Astrocyte of the hippocampus (primary cell): ENCODE measurements at places on chromosomes 5 and 9.

DNA sequence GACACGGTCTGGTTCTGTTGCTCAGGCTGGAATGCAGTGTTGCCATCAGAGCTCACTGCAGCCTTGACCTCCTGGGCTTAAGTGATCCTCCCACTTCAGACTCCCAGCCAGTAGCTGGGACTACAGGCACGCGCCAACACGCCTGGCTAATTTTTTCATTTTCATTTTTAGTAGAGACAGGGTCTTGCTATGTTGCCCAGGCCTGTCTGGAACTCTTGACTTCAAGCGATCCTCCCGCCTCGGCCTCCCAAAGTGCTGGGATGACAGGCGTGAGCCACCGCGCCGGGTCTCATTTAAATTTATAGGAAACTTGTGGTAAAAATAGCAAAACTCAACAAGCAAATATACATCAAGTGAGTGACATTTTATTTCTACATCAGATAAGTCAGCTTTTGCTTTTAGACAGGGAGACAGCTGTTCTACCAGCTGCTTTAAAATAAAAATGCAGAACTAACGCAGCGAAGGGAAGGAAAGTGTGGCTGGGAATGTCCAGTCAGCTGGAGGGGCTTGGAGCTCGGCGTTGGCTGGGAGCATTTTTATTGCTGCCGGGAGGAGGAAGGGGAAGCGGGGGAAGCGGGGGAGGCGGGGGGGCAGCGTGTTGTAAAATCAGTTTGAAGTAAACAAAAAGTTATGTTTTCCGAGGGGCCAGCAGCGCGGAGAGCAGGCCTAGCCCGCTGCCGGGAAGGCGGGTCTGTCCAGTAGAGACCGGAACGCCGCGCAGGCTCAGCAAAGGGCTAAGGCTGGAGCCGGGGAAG is 707 bp upstream of the ZFYVE16 start:
- no peak for DNase-seq

- no peak for DNase-seq
Observed at GRCh38 chr5:151707567-151707966, 20.9 kb upstream of the SPARC start.

- DNase-seq, result no peak
Observed at GRCh38 chr5:55030676-55031369, 6.8 kb downstream of the GZMK start.

GRCh38 chr5:135980620-135981019 is 25.8 kb upstream of the LECT2 start:
- no peak for DNase-seq

DNA sequence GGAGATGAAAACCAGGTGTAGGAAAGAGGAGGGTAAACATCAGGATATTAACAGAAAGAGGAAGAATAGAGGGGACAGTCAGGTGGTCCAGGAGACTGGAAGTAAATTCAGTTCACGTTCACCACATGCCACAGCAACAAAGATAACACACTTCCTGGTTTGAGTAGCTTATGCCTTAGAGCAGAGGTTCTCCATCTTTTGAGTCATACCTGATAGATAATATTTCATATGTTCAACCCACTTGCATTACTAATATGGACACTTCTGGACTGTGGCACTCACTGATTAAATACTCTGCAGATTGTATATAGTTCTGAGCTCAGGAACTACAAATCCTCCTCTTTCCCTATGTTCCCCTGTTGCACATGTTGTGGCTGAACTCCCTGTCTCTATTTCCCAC is 179.9 kb upstream of the NR3C1 start:
- DNase-seq, result no peak

DNA sequence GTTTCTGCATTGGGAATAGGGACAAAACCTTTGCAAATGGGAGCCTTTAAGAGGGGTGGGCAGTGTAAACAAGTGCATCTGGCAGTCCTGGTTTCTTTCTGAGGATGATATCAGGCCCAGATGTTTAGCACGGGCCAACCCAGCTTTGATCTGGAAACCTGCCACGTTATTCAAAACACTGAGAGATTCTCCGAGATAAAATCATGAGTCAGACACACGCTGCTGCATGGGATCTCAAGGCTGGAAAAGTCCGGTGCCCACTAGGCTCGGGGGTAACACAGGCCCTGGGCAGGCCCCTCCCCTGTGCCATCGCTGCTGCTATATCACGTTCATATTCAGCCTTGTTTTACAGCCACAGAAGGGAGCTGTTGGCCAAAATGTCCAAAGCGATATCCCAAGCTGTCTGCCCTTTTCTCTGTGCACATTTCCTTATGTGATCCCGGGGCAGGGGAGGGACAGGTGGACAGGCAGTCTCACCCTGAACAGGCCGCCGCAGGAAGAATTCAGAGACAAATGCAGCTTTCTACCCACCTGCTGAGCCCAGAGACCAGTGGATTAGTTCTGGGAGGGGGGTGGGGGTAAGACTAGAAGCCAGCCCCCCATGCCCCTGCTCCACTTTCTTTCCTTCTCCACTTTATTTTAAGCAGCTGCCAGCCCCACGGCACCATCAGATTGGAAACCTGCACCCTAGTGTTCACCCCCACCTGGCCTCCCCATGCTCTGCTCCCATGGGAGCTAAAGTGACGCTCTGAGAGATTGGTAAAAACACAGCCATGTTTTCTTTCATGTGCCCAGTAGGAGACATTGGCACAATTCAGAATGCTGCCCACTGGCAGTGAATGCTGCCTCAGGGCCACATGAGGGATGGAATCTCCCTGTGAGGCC is 63.1 kb downstream of the TMOD1 start:
- peak; percentile 41 for DNase-seq

DNA sequence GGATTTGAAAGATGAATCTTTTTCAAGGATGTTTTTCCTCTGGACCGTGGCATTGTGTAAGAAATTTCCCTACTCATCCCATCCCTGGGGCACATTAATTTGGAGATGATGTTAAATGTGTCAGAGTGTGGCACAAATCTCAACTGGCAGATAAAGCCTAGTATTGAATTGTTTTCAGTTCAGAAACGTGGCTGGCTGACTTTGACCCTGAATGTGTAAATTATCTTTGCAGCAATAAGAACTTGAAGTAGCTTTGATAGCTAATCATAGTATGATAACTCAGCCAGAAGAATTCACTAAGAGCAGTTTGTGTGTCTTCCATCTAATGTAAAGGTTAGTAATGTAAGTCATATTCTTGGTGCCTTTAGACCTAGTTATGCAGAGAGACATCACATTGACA is 238.4 kb upstream of the DMRT1 start:
- DNase-seq, result no peak

- DNase-seq, result peak; percentile 90
Observed at GRCh38 chr9:79902825-79903600, 331.2 kb downstream of the TLE4 start.

DNA sequence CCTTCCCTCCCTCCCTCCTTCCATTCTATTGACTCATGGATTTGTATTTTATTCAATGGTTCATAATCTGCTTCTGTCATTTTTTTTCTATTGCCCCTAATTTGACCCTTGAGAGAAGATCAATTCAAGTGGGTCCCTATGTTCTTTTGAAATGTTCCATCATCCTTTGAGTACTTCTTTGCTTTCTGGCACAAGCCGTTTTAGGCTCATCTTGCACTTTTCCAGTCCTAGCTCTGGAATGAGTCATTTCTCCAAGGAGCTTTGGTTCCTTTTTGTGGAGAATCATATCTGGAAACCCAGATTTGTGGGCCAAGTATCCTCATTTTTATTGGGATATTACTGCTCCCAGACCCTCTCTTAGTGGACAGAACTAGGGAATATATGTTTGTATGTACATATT is 126.8 kb upstream of the PTPN3 start:
- DNase-seq, result no peak

DNA sequence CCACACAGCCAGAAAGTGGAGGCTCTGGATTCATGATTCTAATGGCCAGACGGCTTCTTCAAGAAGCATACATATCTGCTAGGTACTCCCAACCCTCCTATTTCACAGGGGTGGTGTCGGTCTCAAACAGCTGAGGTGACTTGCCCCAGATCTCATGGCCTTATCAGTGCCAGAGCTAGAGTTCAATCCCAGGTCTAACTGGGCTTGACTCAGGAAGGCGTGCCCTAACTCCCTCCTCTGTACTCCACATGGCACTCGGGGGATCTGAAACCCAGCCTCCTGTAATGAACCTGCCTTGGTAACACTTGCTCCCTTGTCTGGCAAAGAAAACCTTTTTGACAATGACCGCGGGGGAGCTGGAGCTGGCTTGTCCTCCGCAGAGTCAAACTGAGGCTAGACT is 2.1 kb downstream of the QRFP start:
- no peak for DNase-seq

- no peak for DNase-seq
Observed at GRCh38 chr9:112140936-112141335, 34.2 kb downstream of the SUSD1 start.

GRCh38 chr5:110115503-110115902 is 425.8 kb downstream of the MAN2A1 start:
- no peak for DNase-seq

DNA sequence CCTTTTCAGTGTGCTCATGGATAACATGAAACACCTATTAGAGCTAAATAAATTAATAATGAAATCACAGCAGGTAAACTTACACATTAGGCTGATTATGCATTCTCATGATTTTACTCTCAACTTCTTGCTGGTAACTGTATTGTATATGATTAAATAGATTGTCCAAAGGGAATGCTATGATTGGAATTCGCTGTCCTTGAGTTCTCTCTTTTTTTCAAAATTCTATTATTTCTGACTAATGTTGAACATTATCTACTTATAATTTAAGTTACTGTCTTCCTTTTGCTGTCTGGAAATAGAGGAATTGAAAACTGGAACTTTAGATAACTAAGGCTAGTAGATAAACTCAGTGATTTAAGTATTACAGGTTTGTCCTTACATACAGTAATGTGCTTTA is 13.1 kb downstream of the CENPH start:
- peak; percentile 4 for DNase-seq

- no peak for DNase-seq
Observed at GRCh38 chr5:33583332-33583731, 142.6 kb downstream of the TARS1 start.

- peak; percentile 23 for DNase-seq
Observed at GRCh38 chr5:126351153-126351552, 72.1 kb upstream of the GRAMD2B start.

DNA sequence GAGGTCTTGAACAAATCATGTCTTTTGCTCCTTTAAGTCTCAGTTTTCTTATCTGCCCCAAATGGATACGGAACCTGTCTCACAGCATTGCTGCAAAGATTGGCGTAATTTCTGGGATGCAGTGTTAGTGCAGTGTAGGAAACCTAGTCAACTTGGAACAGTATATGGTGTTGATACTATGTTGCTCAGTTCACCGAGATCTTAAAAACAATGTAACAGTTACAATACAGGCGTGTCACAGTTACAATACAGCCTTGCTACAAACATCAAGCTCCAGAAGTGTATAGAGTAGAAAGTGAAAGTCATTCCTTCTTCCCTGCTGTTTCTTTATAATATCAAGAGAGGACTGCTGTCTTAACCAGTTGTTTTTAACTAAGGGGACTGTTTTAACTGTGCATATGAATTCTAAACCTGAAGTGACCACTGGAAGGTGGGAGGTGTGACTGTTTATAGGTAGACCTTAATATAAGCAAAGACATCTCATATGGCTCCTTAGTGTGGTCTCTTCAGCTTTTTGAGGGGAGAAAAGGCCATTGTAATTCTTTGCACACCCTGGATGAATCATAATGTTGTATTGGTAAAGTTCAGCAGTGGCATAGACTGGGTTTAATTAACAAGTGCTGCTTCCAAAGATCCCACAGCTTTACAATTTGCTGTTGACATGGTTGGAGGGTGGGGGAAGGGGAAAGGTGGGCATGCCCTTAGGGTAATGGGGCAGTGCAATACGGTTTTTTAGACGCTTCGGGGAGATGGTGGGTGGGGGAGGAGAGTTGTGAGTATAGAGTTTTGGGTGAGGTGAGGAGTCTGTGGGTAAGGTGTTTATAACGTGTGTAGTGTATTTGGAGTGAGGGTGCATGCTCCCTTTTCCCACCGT is 12.9 kb downstream of the PRRC2B start:
- DNase-seq, result peak; percentile 46

- DNase-seq, result no peak
Observed at GRCh38 chr9:126839301-126839700, 21.1 kb upstream of the ZBTB34 start.

DNA sequence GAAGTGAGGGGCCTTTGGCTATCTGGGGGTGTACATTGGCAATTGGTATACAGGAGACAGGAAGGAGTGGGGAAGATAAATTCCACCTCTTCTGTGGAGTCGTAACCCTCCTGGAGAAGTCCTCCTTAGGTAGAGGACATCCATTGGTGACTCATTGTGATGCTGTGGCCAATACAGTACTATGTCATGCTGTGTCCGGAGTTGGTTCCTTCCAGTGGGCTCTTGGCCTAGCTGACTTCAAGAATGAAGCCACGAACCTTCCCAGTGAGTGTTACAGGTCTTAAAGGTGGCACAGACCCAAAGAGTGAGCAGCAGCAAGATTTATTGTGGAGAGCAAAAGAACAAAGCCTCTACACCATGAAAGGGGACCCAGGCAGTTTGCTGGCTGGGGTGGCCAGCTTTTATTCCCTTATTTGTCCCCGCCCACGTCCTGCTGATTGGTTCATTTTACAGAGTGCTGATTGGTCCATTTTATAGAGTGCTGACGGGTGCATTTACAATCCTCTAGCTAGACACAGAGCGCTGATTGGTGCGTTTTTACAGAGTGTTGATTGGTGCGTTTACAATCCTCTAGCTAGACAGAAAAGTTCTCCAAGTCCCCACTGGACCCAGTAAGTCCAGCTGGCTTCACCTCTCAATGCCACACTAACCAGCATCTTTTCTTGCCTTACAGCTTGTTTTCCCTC is 37.3 kb upstream of the FBP1 start:
- no peak for DNase-seq

- peak; percentile 20 for DNase-seq
Observed at GRCh38 chr9:27460226-27461023, 63.7 kb upstream of the IFNK start.

- no peak for DNase-seq
Observed at GRCh38 chr5:171635561-171636245, 149.9 kb upstream of the SMIM23 start.

DNA sequence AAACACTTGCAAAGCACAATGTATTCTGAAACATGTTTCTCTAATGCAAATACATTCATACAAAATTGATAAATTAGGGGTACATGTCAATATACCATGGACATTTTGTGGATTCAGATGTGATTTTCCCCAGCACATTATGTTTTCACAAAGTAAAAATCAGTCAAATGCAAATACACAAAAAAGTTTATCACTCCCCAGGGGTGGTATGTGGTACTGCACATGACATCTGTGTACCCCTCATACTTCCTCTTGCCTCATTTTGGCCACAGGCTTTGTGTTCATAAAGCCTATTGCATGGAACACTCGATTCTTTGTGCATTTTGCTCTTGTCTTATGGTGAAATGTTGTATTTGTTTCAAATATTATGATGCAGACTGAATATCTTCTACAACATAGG is 116.8 kb upstream of the PDE4D start:
- DNase-seq, result no peak

DNA sequence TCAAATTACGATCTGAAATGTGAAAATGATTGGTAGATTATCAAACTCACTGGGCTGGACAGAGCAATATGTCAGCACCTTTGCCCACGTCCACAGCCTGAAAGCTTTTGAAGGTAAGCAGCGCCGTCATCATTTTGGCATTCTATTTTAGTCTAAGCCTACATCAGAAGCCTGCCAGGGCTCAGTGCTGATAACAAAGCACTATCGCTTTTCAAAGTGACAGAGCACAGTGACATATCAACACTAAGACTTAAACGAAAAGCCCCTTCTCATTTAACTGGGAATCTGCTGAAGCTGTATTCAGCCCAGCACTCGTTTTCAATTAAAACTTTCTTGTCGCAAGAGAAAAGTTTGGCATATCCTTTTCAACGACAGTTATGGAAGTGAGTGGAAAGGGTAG is 1076.3 kb downstream of the PTPRD start:
- DNase-seq, result peak; percentile 4
